ENCODE measurements at places on chromosomes 13 and 19.

DNA sequence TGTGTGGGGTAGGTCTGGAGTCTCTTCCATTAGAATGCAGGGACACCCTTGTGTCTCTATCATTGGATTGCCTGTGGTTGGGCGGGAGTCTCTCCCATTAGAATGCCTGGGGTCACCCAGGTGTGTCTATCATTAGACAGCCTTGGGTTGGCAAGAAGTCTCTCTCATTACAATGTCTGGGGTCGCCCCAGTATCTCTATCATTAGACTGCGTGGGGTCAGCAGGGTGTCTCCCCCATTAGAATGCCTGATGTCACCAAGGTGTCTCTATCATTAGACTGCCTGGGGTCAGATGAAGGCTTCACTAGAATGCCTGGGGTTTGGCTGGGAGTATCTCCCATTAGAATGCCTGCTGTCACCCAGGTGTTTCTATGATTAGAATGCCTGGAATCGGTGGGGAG lies 1539.0 kb downstream of the UQCRFS1 start:
- ATAC-seq: no peak

GRCh38 chr13:113601166-113602070 lies 16.9 kb downstream of the TFDP1 start:
- no peak for ATAC-seq

- ATAC-seq: no peak
Observed at GRCh38 chr13:20080377-20081164, 80.3 kb downstream of the GJA3 start.

DNA sequence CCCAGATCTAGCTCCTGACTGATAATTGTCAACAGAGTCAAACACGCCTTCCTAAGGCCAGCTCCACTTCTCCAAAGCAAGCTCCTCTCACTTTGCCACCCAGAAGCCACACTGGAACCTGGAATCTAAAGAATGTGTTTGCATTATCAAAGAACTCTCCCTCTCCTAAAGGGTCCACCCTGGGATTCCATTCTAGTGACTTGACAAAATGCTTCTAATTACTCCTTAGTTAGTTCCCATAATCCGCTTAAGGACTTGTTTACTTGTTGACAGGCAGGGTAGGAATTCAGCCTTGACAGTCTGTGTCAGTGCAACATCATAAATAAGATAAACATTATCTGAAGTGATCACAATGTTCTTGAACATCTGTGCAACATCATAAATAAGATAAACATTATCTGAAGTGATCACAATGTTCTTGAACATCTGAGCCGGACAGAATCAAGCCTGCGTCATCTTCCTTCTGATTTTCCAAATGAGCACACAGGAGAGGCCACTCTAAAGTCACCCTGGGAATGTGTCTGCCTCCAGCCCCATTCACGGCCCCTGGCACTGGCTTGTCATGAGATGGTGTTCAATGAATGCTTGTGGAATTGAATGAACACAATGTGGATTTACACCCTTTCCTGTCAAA lies 512.1 kb downstream of the IRS2 start:
- no peak for ATAC-seq

- no peak for ATAC-seq
Observed at GRCh38 chr13:46310066-46310465, 77.0 kb downstream of the RUBCNL start.

- ATAC-seq: no peak
Observed at GRCh38 chr19:22526661-22527272, 104.6 kb upstream of the ZNF98 start.

DNA sequence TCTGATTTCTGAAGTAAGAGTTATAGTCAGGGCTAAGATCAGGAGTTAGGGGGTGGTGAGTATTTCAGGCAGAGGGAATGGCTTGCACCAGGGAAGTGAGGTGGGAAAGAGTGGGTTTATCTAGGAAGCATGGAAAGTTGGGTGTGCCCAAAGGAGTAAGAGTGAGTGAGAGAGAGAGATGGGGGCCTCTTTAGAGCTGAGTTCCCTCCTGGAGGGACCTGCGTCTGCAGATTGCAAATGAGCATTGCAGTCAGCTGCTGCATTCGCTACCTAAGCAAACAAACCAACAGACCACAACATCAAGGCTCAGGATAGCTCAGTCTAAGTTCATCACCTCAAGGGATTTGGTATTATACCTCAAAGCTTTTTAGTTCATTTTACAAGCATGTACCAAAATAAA lies 405.8 kb downstream of the FGF9 start:
- peak; percentile 67 for ATAC-seq

DNA sequence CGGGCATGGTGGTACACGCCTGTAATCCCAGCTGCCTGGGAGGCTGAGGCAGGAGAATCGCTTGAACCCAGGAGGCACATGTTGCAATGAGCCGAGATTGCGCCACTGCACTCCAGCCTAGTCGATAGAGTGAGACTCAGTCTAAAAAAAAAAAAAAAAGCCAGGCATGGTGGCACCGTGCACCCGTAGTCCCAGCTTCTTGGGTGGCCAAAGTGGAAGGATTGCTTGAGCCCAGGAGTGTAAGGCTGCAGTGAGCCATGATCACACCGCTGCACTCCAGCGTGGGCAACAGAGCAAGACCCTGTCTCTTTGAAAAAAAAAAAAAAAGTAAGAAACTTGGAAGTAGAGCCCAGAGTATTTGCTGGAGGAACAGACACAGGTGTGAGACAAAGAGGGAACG lies 27.7 kb downstream of the CCDC8 start:
- ATAC-seq: no peak

DNA sequence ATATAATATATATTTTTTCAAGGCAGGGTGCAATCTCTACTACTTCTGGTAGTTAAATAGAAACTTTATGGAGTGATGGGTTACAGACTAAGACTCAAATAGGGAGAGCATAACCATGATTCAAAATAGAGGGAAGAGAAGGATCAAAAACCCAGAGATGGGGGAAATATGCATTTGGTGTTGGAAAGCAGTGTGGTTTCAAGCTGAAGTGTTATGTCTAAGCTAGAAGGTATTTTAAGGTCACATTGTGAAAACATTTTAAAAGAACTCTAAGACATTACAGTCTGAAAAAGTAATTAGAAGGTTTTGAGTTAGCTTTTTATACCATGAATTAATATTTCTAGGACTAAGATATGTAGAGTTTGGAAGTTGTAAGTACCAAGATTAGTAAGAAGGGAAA lies 2741.4 kb downstream of the PCDH9 start:
- ATAC-seq: no peak

DNA sequence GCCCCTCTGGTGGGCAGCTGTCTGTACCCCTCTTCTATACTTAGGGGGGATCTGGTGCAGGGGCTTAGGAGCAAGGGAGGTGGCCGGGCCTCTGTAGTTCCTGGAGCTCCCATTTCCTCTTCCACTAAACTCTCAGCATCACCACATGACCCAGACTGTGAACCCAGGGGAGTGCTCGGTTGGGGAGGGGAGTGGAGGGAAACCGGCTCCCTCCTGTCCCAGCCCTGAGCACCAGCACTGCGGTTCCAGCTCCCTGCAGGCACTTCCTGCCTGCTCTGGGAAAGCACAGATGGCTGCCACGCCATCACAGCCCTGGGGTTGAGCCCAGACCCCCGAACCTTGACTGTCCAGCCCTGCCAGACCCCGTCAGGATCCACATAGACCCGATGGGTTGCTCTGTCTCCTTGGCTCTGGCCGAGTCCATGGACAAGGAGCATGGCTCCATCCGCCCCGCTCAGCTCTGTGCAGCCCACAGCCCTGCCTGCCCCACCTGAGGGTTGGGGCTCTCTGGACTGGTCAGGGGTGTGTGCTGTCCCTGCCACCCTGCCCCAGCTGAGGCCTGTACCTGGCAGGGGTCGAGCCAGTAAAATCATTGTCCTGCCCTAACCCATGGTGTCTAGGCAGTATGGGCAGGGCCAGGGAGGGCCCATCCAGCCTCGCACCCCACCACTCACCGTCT lies 36.0 kb upstream of the SLC7A10 start:
- peak; percentile 28 for ATAC-seq

DNA sequence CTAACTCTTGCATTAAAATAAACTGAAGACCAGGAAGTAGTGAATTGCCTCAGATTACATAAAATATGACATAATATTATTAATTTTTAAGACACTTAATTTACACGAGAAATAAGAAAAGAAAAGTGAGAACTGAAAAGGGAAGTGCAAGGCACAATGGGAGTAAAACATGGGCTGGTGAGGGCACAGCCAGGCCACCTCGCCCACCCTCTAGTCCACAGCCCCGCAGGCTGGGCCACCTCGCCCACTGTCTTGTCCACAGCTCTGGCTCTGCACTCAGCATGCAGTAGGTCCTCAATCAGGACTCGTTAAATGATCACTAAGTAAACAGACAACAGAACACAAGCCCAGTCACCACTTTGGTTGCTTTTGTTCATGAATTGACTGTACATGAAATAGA lies 67.8 kb upstream of the ARHGEF7 start:
- peak; percentile 43 for ATAC-seq

DNA sequence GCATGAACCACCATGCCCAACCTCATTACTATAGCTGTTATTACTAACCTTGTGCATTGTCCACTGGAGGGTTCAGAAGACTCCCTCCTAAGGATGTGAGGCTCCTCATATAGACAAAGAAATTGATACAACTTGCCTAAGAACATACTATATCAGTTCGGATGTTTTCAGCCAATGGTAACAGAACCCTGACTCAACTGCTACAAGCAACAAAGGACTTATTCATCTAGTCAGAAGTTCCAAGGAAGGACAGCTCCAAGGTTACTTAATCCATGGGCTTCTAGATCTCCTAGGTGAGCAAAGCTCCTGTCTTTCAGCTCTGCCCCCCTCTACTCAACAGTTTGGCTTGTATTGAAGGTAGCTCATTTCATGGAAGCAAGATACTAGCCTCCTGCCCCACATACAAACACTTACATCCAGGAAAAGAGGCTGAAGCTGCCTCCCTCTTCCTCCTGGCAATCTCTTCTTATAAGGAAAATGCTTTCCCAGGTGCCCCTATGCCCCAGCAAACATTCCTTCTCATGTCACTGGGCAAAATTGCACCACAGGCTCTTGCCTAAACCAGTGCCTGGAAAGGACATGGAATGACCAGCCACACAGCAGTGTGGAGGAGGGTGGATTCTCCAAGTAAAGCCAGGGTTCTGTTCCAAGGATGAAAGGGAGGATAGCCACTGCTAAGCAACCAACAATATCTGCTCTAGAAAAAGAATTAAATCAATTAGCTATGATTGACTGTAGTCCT lies 497.8 kb downstream of the FOXO1 start:
- ATAC-seq: no peak

DNA sequence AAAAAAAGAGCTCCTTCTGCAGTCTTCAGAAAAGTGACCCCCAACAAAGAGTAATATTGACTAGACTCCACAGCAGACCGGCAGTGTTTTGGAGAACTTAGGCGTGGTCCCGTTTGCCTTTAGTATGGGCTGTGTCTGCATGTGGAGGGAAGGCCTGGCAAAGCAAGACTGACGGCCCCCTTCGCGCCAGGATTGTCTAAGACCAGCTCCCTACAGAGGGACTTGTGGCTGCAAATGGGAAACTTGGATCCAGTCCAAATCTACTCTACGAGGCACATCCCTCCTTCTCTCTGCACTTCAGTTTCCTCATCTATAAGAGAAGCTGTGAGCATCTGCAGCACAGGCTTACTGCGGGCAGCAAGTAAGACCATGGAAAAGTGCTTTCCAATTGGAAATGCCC lies 350.0 kb downstream of the ZNF536 start:
- ATAC-seq: no peak

DNA sequence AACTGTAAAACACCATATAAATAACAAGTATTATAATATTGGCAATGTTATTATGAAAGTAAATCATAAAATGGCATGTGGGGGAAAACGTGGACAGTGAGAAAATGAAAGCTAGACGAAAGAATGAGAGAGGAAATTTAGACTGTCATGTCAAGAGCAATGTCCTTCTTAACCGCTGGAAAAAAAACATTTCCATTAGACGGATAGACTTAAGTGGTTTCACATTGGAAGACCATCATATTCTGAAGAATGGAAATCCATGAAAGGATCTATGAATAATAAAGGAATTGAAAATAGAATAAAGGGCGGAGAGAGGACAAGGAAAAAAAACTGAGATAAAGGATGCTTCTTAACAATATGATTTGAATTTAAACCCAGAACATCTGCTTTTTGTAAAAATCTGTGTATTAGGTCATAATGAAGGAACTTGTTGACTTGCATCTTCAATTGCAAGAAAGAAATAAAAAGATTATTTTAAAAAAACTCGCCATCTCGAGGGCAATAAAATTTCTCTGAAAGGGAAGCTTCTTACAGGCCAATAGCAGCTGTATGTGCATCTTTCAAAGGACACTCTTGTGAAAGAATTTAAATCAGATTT lies 90.6 kb downstream of the SPRY2 start:
- ATAC-seq: no peak

DNA sequence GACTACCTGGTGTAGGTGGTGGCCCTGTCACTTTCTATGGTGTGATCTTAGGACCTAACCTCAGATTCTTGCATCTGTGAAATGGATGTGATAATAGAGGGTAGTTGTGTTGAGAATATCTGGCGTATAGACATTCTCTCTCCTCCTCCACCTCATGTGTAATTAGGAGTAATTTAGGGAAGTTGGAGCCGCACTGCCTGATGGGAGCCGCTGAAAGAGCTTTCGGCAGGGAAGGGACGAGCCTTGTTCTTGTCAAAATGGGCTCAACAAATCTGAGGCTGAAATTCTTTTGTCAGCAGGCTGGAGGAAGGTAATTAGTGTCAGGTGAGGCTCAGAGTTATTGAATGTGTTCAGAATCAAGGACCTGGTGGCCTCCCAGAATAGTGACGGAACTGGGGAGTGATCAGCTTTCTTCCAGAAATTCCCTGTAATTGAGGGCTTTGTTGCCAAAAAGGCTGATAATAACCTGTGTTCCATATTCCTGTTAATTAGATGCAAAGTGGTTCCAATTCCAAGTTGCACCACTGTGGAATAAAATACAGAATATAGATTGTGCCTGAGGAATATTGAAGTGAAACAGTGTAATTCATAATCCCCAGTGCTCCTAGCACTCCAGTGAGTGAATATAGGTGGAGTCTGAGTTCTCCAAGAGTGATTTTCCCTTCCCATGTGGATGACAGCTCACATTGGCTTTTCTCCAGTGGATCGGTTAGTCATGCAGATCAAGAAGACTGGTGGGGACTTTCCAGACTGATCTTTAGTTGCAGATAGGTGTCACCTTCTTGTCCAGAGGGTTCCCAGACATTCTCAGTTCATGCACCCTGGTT lies 47.5 kb downstream of the SPATA13 start:
- no peak for ATAC-seq

GRCh38 chr13:39676315-39676876 lies 20.9 kb downstream of the COG6 start:
- ATAC-seq: no peak

DNA sequence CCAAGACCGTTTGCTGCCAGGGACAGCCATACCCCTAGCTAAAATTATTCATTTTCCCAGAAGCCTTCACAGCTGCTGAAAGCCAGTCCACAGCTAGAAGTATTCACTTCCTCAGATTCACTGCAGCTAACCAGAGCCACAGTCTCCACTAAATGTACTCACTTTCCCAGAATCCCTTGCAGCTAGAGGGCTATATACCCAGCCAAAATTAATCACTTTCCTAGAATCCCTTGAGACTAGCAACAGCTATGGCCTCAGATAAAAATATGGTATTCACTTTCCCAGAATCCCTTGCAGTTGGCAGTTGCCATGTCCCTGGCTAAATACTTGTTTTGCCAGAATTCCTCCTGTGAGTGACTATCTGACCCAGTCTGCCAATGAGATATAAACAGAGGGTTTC lies 13.8 kb upstream of the MEIS3 start:
- no peak for ATAC-seq

All from stimulated activated memory B cell treated with anti-CD40 and anti-IgM and Interleukin-4, amounts not matched to agents 10 μg/mL and 1 μg/mL and 100 μg/mL, for 72 hours (primary cell).